ENCODE measurements at places on chromosomes 2 and 18.

DNA sequence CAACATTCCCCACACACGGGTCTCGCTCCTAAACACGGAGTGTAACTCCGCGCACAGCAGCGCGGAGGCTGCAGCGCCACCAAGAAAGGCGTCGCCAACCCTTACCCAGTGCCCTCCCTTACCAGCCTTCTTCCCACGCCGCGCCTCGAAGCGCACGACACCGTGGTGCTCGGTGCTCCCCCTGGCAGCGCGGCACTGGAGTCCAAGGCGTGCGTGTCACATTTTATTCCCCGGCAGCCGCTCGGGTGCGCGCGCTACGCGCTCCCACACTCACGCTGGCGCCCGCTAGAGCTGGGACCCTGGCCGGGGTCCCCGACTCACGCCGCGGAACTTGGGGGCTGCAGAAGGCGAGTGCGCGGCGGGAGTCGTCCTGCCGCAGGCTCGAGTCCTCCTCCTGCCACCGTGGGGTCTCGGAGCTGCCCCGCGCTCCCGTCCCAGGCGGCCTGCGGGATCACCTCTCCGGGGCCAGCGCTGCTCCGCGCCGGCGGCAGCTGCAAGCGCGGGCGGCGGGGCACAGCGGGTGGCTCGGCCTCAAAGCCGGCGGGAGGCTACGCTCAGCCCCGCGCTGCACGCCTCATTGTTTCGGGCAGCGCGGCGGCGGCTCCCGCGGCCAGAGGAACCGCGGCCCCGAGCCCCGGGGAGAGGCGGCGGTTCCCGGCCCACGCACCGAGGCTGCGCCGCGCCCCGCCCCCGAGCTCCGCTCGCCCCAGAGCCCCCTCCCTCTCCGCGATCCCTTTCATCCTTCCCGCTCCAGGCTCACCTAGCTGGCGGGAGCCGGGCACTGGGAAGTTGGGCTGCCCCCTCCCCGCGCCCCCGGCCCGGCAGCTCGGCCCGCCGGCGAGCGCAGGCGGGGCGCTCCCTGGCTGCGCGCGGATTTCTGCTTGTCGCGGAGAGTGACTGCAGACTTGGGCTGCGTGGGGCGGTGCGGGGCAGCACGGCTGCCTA lies at the start of gene ST6GAL2:
Gene ST6GAL2, minus strand, starts transcription at position 197 of the 945 bp plus-strand sequence. CDS start 42,190 bp downstream, outside the sequence.
- DNase-seq, result no peak

GRCh38 chr2:146267093-146267492 lies 1577.7 kb upstream of the ACVR2A start:
- no peak for DNase-seq

- no peak for DNase-seq
Measured at GRCh38 chr2:23537991-23538390, 153.0 kb downstream of the KLHL29 start.

DNA sequence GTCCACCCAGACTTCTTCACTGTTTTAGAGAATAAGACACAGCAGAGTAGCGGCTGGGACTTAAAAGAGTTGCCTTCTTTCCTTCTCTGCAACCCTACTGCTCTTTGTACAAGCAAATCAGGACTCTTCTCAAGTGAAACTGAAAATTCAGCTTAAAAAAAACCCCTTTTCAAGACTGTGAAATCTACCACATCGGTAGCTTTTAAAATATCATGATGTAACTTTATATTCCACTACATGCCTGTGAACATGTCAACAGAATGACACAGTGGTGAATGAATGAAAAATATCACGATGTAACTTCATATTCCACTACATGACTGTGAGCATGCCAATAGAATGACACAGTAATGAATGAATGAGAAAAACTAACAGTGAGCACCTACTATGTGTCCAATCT lies 53.4 kb downstream of the TCF4 start:
- DNase-seq, result no peak

Data from upper lobe of right lung (tissue), 1 donor.